ENCODE measurements at places on chromosomes 5 and 9.

DNA sequence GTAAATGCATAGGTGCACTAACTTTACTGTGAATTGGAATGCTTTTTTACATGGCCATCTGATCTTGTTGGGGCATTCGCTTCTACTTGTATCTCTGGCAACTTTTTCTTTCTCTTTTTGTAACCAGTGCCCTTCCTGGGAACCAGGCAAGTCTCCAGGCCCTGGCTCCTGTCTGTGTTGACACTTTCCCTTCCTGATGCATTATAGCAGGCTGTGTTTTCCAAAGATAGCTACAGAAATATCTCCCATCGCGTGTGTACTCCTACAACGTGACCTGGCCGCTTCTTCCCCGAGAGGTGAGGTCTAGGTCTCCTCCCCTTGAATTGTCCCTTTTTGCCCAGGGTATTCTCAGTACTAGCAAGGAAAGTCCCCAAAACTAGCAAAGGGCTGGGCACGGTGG is 81.1 kb upstream of the SPIN1 start:
- no peak for DNase-seq

GRCh38 chr9:93081081-93081529 is 14.9 kb upstream of the CARD19 start:
- no peak for DNase-seq

DNA sequence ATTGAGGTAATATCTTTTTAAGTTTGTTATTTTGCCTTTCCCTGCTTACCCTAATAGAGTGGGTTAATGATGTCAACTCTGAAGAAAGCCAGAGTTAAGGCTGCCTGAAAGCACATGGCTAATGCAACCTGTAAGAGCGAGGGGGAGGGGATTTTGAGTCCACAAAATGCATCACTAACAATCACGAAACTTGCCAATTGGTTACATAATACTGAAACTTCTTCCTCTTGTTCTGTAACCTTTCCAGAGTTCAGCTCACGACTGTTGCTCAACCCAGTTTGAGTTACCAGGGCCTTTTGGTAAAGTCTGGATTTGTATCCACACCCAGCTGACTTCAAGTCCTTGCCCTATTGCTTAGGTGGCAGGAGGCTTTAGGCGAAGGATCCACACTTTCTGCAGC is 308.8 kb downstream of the EFNA5 start:
- no peak for DNase-seq

- no peak for DNase-seq
Observed at GRCh38 chr5:148909766-148910165, 83.4 kb downstream of the ADRB2 start.

DNA sequence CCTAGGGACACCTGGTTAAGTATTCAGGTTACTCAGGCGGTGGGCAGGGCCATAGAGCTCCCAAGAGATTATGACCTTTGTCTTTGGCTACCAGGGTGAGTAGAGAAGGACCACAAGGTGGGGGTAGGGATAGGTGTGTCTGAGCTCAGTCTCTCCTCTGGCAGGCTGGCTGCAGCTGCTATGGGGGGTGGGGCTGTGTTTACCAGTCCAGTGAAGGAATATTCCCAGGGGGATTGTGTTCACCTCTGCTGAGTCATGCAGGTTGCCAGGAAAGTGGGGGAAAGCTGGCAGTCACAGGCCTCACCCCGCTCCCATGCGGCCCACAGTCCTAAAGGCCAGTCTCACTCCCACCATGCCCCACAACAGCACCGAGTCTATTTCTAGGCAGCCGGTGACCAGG is 53.6 kb upstream of the POU5F2 start:
- no peak for DNase-seq

- DNase-seq, result no peak
Observed at GRCh38 chr5:122498163-122498562, 186.1 kb downstream of the SNCAIP start.

DNA sequence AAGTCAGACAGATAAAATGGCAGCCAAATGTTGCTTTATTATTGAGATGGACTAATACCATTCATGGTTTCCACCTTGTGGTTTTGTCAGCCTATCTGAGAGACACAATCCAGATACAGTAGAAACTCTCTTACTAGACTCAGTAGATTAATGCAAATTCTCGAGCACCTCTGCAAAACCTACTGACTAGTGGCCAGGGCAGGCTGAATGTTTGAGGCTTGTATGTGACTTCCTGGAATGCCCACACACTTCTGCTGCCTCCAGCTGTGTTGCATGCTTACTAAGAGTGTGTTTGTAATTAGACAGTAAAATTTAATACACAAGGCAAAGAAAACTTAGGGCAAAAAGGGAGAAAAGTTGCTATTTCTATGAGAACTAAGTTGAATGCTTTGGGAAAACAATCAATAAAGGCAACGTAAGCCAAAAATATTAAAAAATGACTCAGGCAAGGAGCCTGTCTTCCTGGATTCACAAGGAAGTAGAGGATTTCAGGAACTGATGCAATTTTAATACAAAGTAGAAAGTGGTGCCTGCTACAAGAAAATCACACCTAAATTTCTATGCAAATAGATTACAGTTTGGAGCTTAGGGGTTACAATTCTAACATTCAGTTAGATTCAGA is 30.2 kb upstream of the CCNG1 start:
- no peak for DNase-seq

- DNase-seq, result no peak
Observed at GRCh38 chr9:93950619-93951601, 4.2 kb downstream of the BARX1 start.

GRCh38 chr9:18260521-18260920 is 213.4 kb upstream of the ADAMTSL1 start:
- no peak for DNase-seq
